ENCODE measurements at places on chromosomes 16 and 17.

DNA sequence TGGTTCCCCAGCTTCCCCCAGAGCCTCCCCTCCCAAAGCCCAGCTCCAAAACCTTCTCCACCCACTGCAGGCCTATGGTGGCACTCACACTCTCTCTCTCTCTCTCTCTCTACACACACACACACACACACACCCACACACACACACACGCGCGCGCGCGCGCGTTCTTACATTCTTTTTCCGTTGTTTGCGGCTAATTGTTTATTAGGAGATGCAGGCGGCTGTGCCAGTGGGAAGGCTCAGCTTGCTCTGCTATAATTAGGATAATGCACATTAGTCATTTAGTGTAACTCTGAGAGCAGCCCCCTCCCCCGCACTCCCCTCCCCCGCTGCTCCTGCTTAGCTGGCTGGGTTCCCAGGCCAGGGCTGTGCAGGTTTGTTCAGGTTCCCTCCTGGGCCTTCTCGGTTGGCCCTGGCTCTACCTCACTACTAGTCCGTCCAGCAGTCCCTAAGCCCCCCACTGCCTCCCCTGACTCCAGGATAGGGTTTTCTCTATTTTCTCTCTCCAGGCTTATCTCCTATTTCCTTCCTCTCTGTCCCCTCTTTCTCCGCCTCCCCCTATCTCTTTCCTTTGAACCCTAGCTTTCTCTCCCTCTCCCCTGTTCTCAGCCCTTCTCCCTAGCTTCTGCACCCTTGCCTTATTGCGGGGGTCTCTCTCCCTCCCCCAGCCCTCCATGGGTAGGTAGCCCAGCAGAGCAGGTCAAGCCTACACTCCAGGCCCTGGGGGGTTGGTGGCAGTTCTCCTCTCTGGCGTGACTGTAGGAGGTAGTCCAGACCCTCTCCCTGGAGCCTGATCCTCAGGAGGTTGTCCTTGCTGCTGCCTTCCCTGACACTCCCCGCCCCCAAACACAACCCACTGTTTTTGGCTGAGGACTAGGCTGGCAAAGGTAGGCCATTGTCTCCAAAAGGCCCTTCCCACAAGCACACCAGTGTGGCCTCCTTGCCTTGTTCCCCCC, 34.0 kb downstream of the TMEM132E start:
- DNase-seq = no peak

DNA sequence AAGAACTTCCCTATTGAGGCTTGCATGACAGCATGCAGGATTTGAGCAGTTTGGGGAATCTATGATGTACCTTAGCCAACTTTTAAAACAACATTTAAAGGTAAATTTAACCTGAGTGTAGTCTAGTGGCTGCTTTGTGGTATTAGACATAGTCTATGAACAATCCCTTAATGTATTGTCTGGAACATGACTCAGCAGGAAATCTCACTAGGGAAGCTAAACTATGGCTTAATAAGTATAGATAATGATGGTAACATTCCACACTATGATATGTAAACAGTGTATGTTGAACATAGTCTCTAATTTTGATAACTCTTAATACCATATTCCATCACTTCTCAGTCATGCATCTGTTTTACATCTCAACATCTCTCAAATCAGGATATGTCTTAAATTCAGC, 52.1 kb upstream of the SLC12A3 start:
- DNase-seq = no peak

DNA sequence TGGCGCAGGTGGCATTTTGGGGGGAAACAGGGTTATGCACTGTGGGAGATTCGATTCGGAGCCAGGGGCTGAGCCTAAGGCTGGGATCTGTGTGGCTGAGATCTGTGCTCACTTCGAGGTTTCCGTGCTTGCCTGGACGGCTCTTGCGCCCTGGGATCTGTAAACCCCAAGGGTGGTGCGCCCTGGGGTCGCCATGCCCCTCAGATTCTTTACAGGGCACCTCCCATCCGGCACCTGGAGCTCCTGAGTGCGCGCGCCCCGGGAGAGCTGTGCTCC, 377 bp downstream of the SLC13A5 start:
- no peak for DNase-seq

DNA sequence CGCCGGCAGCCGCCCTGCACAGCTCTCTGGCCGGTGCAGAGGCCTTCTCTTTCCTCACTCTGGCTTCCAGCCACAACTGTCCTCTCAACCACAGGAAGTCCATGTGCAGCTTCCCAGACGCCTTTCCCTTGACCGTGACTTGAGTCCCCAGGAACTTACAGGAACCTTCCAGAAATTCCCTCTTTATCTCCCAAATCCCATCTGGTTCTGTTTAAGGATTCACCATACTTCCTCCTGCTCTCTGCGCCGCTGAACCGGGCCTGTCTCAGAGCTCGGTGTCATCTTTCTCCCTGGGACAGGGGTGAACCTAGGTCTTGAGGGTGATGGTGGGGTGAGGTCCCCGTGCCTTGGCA, 65.2 kb upstream of the ZNF469 start:
- DNase-seq = no peak

DNA sequence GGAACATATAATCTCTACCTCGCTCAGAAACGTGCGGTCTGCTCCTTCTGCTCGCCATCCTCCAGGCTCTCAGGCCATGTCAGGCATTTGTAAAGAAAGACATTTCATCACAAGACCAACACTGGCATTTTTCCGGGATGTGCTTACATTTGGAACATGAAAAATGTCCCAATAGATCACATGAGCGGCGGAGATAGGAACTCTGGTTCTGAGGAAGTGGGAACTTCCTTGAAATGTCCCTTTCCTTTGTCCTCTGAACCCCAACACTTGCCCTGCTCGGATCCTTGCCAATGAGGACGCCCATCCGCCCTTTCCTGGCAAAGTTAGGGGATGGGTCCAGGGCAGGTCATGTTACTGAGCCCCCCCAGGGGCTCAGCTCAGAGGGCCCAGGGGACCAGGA, 130.5 kb downstream of the MAF start:
- no peak for DNase-seq

DNA sequence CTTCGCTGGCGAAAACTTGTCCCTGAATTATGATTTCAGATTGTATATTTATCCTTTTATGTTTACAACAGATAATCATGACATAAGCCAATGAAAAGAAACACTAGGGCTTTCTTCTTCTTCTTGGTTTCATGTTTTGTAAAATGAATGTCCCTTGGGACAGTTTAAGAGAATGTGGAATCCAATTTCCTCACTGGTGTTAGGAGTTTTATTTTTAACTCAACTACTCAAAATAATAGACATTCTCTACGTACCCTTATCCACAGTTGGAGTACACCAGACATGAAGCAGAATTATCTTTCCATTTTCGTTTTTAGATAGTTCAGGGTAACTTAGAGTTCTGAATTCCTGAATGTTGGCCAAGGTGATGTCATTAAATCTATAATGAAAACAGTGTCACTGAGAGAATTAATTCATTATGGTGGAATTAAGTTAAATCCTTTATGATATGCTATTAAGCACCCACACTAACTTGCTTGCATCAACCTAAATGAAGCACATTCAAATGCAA, 43.4 kb downstream of the IRX6 start:
- DNase-seq = no peak

DNA sequence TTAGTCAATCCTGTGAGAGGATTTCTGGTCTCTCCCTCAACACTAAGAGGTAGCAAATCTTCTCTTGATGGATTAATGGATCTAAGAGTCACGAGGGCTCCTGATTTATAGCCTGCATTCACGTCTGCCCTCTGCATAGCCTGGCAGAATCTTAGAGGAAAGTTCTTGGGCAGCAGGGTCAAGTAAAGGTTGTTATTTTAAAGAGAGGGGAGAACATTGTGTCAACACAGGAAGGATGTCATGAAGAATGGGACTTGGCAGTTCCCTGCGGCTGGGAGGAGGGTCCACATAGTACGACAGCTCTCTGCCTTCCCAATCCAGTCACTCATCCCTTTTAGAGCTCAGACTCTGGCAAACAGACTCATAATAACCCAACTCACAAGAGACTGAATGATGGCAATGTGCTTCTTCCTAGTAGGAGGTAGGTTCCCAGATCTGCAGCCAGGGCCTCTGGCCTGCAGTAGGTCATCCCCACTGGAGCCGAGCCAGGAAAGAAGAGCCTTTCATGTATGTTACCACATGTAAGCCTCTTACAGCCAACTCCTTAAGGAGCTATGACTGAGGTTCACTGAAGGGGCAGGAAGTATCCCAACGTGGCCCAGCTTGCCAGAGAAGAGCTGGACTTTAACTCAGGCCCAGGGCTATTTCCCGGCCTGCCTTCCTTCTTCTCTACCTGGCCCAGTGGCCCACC, 25.4 kb upstream of the RPTOR start:
- no peak for DNase-seq

GRCh38 chr17:76714822-76715495, 4.2 kb upstream of the MXRA7 start:
- peak; percentile 43 for DNase-seq

GRCh38 chr16:81485824-81486539, 41.4 kb downstream of the CMIP start:
- no peak for DNase-seq

DNA sequence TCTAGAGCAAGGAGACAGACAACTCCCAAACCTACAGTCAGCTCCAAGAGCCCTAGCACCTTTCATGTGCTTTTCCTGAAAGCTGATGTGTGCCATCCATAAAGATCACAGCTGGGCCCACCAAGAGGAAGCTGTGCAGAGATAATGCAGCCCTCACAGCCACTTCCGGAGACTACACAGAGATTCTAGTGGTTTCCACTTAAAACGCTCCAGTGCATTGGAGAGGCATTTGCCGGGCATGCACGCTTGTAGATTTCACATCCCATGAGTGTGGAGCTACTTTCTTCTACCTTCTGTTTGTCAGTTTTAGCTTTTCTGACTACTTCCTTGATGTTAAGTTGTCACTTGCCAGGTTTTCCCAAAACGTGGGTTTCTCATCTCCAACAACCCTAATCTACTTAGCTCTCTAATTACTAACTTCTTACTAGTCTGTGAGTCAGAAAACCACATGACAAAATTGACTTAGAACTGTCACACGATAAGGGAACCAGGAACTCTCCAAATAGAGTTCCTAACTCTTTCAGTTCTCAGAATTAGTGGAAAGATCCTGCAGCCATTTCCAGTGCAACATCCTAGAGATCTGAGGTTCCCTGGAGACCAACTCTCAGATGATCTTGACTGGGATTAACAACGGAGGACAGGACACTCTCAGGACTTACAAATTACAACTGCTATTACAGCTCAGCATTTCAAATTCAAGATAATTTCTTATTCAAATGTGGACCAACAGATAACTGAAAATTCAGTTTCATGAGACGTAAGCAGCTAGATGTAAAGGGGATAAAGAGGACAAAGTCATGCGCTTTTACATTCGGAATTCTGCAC, 28.6 kb downstream of the PMP22 start:
- DNase-seq = no peak

GRCh38 chr17:64134216-64134970, 4.4 kb upstream of the ERN1 start:
- no peak for DNase-seq

DNA sequence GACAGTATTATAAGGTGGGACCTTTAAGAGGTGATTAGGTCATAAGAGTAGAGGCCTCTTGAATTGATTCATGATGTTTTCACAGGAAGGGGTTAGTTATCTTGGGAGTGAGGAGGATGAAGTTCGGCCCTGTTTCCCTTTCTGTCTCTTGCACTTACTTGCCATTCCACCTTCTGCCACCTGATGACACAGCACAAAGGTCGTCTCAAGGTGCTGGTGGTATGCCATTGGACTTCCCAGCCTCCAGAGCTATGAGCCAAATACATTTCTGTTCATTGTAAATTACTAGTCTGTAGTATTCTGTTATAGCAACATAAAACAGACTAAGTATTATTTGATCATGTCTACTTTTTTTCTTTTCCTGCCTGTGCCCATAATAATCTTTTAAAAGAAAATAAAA, 23.5 kb downstream of the CHD9 start:
- no peak for DNase-seq

DNA sequence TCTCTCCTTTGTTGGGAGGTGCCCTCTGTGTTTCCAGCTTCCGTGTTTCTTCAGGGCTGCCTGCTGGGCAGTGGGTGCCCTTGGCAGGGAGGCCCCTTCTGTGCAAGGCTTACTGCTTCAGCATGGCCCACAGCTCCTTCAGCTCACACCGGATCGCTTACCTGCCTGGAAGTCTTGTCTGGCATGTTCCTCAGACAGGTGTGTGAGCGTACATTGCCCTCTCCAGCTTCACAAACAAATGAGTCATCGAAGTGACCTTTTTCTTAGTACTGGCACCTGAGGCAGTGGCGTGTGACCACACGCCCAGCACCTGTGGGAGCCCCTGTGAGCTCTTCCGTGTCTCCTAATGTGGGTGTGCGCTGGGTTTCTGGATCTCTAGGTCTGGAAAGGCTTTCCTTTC, 3.5 kb downstream of the RAB40C start:
- no peak for DNase-seq

- no peak for DNase-seq
Measured at GRCh38 chr17:17994271-17995069, 21.8 kb downstream of the DRC3 start.

DNA sequence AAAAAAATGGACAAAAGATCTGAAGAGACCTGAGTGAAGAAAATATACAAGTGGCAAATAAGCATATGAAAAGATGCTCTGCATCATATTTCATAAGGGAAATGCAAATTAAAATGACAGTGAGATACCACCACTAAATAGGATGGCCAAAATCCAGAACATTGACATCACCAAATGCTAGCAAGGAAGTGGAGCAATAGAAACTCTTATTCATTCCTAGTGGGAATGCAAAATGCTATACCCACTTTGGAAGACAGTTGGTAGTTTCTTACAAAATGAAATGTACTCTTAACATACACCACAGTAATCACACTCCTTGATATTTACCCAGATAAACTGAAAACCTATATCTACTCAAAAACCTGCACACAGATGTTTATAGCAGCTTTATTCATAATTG, 33.6 kb downstream of the DHRS7B start:
- DNase-seq = no peak

- no peak for DNase-seq
Measured at GRCh38 chr16:82741073-82741615, 114.4 kb downstream of the CDH13 start.

DNA sequence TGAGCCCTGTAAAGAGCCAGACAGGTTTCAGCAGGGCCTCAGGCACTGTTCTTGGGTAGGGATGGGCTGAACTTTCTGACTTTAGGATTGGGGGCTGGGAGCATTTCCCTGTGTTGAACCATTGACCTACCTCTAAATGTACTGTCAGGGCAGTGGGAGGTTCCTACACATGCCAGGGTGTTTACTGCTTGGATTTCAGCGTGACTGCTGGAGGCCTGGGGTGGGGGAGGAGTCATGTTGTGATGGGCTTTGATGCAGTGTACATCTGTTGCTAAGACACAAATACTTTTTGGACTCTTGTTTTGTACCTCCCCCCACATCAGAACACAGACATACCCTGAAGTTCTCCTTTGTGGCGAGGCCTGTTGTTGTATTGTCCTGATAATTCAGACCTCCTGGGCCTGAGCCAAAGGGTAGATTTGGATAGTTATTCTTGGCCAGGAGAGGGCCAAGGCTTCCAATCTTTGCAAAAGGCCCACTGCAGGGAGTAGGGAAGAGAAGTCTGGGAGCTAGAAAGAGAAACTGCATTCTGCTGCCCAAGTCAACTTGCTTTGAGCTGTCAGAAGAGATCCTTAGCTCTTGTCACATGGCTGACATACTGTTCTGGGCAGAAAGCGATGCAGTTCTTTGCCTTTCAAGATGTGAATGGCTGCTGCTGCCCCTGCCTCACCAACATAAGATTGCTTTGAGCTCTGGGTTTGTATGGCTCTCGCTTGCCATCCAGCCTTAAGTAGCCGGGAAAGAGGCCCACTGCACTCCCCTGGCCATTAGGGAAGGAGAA, 3.7 kb downstream of the NFE2L1 start:
- DNase-seq = no peak

- DNase-seq = no peak
Measured at GRCh38 chr16:60214311-60214710, 1480.2 kb upstream of the GOT2 start.
